ENCODE measurements at places on chromosomes 1 and 21.

- DNase-seq = no peak
Measured at GRCh38 chr1:161378014-161378413, 10.3 kb upstream of the CFAP126 start.

DNA sequence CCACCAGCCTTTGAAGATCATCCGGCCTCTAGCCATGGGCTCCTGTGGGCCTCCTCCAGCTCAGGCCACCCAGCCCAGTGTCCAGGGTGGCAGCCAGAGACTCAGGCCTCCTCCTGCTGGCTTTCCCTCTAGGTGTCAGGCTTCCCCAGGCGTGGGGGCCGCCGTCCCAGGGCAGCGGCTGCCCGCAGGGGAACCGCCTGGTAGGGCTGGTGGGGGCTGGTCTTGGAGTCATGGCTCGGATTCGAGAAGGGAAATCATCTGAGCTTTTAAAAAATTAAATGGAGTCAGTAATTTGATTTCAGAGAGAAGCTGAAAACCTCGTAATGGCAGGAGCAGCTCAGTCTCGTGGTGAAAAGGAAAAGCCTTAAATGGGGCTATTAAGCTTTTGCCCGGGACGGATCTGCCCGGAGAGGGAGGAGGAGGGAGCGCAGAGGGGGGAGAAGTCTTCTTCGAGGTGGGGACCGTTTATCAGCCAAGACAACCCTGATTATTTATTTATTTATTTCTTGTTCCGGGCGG is 66.4 kb upstream of the TARDBP start:
- no peak for DNase-seq

GRCh38 chr1:59502009-59502691 is 205.3 kb downstream of the FGGY start:
- no peak for DNase-seq

DNA sequence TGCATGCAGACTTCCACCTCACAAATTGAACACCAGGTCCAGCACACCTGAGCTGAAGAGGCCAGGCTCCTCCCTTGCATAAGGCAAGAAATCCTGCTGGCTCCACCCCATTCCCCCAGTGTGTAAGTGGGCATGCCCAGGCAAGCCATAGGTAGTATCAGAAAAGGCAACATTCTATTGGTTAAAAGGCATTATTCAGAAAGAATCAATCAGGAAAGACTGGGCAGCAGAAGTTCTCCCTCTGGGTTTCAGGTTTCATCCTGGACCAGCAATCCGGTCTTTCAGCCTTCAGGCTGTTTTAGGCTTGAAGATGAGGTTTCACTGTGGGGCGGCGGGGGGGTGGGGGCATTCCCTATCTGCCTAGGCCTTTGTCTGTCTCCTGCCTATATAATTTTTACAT is 42.0 kb upstream of the LHX8 start:
- DNase-seq = no peak

GRCh38 chr1:200035956-200036618 is 8.6 kb downstream of the NR5A2 start:
- DNase-seq = peak; percentile 12

DNA sequence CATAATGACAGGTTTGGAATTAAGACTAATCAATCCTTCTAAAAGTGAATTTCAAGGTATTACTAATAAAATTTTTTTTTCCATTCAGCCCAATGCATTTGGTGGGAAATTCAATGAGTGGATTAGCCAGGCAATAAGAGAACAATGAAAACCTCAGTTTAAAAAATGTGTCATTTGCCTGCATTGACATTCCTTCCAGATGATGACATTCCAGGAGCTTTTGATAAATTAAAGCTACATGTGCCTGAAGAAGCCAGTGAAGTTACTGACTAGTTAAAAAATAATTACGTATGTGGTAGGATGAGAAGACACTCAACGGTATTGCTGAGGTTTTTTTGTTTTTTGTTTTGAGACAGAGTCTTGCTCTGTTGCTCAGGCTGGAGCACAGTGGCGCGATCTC is 37.9 kb upstream of the RC3H1 start:
- no peak for DNase-seq

DNA sequence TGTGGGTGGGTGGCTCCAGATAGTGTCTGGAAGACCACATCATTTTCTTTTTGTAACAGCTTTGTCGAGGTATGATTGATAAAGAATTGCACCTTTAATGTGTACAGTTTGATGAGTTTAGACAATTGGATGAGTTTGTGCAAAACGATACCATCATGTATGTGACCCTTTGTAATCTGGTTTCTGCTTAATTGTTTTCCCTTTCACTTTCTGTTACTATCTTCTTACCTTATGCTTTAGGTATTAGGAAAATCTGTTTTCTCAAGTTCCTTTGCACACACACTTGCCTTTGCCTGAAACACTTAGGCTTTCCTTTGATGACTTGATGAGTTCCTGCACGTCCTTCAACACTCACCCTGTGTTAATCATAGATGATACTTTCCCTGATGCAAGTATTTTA is 6.8 kb downstream of the OR10Z1 start:
- DNase-seq = no peak

GRCh38 chr1:91585982-91586381 is 85.3 kb downstream of the CDC7 start:
- DNase-seq = no peak

- DNase-seq = no peak
Measured at GRCh38 chr1:20373764-20374163, 83.1 kb downstream of the VWA5B1 start.

DNA sequence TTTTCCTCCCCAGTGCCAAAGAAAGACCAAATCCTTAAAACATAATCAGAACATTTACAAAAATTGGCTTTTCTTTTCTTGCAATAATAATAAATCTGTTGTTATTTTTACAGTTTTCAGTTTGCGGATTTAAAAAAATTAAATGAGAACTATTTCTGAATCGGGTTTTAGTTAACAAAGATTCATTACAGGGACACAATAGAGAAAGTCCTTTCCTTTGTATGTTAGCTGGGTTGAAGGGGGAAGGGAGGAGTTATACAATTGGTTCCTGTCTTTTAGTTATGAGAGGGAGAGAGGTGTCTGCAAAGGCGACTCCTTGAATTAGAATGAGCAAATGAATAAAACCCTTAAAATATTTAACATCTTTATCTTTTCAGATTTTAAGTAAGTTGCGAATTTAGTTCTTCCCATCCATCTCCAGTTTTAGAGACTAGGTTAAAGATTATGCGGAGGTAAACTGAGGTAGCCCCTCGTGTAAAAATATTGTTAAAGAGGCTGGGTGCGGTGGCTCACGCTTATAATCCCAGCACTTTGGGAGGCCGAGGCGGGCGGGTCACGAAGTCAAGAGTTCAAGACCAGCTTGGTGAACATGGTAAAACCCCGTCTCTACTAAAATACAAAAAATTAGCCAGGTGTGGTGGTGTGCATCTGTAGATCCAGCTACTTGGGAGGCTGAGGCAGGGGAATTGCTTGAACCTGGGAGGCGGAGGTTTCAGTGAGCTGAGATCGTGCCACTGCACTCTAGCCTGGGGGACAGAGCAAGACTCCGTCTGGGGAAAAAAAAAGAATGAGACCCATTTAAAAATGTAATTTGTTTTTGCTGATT is 3.9 kb downstream of the SPEN start:
- no peak for DNase-seq

DNA sequence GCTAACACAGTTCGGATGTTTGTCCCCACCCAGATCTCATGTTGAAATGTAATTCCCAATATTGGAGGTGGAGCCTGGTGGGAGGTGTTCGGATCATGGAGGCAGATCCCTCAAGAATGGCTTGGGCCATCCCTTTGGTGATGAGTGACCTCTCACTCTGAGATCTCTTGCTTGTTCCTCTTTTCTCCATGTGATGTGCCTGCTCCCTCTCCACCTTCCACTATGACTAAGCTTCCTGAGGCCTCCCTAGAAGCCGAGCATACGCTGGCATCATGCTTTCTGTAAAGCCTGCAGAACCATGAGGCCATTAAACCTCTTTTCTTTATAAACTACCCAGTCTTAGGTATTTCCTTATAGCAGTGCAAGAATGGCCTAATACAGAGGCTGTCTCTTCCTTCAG is 8.1 kb upstream of the PLA2G5 start:
- DNase-seq = no peak

GRCh38 chr1:1758059-1758621 is 20.1 kb downstream of the NADK start:
- no peak for DNase-seq

DNA sequence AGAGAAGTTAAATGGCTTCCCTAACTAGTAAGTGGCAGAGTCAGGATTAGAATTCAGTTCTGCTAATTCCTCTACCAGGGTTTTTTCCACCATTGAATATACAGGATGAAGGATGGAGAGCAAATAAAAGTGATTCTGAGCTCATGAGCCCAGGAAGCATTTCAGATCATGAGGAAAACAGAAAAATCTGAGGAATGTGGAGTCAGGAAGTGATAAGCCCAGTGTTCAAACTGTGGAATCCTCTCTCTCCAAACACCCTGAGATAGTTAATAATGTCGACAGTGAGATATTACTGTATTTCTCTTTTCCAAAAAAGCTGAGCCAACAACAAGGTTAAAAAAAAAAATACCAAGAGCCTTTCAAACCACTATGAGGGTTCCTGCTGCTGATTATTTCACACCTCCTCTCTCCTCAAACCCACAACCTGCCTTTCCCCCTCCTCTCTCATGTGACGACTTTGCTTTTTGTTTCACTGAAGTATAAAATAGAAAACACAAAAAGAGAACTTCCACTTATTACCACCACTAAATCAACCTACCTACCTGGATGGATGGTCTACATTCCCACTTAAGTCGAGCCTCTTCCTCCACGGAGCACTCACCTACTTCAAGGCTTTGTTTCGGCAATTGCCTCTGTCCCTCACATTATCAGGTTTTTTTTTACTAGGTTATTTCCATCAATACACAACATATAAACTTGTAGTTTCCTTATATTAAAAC is 8.9 kb downstream of the SLAMF1 start:
- DNase-seq = no peak

DNA sequence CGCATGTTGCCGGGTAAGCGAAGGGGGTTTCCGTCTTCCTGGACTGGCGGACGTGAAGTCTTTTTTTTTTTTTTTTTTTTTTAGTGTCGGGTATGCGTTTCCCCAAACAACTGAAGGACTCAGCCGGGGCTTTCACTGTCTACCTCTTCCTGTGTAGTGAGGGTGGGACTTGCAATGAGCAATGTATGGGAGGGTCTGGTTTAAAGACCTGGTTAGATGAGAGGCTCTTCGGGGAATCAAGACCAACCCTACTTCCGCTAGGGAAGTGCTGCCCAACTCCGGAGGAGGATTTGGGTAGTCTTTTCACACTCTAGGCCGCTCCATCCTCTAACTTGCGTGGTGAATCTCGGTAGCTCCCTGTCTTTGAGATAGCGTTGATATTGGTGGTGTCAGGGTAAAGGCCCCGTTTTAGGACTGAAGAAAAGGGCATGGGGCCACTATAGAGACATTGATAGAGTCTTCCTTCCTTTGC is 754 bp downstream of the PRRC2C start:
- DNase-seq = peak; percentile 42

- DNase-seq = no peak
Measured at GRCh38 chr1:61930116-61930645, 187.9 kb downstream of the PATJ start.

DNA sequence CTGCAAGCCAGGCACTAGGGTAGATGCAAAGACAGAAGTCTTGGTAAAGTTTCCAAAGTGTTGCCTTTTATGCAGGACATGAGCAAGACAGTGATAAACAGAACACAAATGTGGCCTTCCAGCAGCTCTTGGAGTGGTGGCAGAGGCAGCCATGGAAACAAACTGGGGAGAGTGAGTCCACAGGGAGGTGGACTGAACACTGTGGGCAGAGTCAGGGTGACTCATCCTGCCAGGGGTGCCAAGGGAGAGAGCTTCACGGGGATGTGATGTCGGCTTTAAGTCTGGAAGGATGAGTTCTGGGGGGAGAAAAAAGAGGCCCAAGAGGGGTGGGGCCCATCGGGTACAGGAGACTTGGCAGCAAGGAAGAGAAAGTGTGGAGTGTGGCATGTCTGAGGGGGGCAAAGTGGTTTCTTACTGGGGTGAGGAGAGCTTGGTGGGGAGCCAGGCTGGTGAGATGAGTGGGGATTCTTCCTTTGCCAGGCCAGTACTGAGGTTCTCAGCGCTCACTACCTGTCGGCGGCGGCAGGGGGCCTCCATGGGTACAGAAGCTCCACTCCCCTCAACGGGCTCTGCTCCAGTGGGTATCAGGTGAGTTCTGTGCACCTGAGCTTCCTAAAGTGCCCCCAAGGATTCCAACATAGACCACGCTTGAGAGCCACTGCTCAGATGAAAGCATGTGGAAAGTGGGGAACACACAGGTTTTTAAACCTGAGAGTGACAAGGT is 41.8 kb downstream of the KIAA0040 start:
- no peak for DNase-seq

GRCh38 chr1:96357141-96357765 is 364.3 kb upstream of the PTBP2 start:
- no peak for DNase-seq

DNA sequence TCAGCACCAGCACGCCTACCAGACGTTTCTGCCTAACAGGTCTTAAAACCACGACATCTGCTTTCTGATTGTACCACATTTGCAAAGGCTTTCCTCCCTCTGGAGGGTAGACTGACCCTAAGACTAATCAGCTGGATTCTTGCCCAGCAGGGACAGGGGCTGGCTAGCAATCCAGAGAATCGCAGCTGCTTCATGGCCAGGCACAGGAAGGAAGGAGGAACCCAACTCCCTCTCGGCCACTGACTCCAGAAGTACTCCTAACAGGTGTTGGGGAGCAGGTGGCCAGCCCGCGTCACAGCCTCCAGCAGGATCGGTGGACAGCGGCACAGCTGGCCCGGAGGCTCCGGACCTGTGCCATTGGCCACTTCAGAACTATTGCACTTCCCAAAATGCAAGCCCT is 180.8 kb downstream of the NPHP4 start:
- no peak for DNase-seq

DNA sequence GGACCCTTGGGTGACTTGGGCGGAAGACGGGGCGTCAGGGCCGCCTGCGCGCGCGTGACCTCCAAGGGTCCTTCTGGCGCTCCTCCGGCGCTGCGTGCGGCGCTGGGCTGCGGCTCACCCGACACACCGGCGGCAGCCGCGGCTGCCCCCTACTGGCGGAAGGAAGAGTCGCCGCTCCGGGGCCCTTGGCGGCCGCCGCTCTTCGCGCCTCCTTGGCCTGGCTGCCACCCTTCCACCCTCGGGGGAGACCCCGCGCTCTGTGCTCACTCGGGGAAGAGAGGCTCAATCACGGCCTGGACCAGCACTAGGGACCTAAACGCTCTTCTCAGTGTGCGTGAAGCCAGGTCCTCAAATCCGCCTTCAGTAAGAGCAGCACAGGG is 89.7 kb downstream of the DMRTA2 start:
- DNase-seq = peak; percentile 57

DNA sequence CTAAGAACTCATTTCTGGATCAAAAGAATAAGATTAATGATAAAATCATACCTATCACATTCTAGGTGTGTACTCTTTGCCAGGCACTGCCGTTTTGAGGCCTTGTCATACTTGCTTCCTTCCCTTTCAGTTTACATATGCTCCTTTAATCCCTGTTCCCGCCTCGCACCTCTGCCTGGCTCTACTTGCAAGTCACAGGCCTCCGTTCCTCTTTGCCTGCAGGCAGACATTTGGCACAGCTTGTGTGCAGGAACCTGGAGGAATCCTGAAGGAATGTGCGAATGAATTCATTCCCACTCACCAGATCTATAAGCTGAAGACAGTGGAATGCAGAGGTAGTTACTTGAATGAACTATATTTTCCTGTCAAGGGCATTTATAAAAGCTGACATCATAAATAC is 13.8 kb downstream of the WLS start:
- DNase-seq = no peak
